IMR-90 (cell line): ENCODE measurements at places on chromosomes 7 and 10. TPM values are rescaled to one million over a fixed set of nuclear protein-coding genes. Genes with fewer than 3 reads are reported as not detected.
A peak's percentile ranks its signal among the peaks of the same experiment; 100 is the strongest.

DNA sequence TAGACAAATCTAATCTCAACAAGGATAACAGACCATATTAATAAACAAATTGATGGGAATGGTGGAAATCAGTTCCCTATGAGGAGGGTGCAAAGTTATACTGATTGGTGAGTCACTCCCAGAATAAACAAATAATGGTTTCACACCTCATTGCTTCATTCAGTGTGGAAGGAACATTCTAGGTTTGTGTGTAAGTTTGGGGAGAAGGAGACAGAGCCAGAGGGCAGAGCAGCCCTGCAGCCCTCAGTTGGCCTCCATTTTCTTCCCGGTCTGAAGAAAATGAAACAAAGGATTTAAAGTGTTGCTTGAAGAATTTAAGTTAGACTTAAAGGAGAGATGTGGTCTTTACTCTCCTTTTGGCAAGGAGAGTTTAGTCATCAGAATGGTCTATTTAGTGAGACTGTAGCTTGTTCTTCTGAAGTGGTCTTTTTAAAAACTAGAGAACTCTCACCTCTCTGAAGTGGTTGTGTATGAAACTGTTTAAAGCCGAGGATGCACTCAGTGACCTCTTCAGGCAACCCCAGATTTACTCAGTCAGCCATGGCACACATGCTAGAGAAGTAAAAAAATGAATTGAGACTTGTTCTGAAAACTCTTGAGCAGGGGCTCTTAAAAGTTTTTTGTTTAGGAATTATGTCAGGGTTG, 27.2 kb downstream of the IKZF1 start:
- no peak for DNase-seq

- no peak for DNase-seq
Observed at GRCh38 chr10:90635111-90635765, 222.6 kb downstream of the HTR7 start.

DNA sequence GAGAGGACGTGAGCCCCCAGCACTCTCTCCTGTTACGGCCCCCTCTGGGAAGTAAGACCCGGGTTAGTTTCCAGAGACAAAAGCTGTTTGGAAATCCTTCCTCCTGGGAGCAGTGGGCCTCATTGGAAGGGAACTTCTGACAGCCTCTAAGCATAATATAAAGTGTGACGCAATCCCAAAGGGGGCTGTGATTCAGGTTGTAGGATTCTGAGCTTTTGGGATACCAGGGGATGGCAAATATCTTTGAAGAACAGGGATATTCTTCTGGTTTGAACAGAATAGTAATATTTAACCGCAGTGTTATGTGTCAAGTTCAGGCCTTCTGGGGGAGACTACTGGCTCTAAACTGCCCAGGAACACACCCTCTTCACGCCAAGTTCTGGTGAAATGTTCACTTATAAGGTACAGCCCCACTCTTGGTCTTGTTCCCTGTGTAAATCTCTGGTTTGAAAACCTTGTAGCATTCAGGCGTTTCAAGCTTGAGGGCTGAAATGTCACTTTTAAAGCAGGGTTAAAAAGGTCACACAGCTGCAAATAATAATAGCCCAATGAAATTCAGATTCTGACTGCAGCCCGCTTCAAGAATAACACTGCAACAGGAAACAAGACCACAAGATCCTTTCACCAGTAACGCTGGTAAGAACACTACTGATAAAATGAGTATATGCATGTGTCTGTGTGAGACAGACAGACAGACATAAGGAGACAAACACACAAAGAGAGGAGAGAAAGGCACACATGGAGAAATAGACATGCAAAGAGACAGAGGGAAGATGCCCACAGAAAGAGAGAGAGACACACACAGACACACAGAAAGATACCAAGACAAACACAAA, 69.0 kb downstream of the CREB5 start:
- DNase-seq: peak; percentile 65

DNA sequence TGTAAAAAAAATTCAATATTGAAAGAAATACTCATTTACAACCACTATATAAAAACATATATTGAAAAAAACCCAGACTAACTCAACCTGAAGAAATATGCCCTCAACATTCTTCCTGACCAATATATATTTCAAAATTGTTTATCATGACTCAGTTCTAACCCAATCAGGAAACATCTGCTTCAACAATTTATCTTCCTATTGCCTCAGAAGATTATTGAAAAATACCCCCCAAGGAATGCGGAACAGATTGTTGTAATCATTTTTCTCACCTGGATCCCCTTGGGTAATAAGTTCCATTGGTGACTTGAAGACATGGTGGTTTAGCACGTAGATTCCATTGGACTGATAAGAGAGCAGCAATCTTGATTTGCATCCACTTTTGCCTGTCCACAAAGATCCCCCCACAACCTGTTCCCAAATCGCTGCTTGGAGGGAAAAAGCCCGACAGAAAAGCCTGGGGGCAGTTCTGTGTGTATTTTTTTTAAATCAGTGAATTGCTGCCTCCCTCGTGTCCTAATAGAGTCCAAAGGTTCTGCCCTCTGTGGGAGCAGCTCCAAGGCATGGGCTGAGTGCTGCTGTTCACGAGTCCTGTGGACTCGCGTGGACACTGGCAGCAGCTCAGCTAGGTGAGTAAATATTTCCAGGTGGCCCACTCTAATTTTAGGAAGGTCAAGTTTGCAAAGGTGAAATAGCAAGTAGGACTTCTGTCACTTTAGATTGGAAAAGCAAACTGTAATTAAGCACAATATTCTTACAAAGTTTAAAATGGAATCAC, 5.9 kb upstream of the INHBA start:
- peak; percentile 66 for DNase-seq

- DNase-seq: peak; percentile 5
Observed at GRCh38 chr7:114504586-114504985, 90.0 kb downstream of the FOXP2 start.

- peak; percentile 17 for DNase-seq
Observed at GRCh38 chr7:111650456-111650999, 88.2 kb upstream of the IMMP2L start.

DNA sequence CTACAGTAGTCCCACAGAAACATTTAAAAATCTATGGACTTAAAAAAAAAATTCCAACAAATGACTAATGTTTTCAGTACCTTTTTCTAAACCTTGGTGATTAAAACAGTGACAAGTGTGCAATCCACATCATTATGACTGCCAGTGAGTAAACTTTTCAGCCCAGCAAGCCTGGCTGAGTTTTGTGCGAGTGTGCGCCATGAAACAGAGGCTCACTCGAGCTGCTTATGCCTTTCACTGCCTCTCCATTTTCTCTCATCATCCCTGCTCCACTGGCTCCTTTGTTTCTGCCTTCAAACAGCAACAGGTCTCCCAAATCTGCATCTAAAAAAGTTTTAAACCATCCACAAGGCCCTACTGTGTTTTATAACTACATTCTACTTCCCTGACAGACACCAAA, 105.8 kb downstream of the USP6NL start:
- DNase-seq: no peak

GRCh38 chr10:86211691-86212390, 154.8 kb downstream of the GRID1 start:
- DNase-seq: no peak

DNA sequence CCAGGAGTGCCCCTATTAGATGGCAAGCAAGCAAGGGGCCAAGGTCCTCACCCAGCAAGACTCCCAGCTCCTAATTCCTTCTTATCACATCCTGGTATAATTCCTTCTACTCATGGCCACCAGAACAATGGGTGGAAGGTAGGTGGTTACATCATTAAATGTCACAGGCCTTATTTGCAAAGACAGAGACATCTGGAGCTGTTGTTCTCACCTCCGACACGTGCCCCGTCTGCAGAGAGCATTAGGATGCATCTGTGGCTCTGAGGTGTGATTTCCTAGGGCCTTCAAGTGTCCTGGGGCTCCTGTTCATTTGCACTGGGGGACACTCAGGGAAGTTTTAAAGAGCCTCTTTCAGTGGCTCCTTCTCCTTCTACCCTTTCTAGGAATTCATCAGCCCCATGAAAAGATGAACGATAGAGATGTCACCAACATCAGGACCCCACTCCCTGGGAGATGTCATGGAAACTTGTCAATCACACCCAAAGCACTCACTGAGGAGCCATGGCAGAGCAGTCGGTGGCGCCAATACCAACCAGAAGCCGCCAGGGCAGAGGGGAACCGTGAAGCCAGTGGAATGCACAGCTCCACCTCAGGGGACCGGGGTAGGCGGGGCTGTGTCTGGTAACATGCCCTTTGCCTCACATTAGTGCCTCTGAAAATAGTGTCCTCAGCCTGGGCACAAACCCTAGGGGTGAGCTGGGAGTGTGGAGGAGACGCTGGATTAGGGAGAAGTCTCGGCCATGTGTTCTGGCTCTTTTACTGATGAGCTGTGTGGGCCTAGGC, 2.9 kb upstream of the ATP6V0E2 start:
- DNase-seq: no peak

DNA sequence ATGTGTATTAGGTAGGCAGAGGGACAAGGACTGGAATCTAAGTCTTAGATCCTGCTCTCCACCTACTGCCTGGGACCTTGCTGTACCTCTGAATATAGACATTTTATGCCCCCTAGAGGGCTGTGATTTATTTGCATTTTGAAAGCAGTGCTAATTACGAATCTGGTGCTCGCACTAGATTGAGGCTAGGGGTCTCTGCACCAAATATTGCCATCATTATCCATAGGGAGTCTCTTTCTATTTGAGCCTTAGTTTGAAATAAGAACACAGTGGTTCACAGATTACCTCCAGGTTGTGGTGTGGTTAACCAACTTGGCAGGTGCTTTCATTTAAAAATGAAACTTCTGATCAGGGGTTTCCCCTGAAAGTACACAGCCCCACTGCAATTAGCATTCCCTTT, 41.8 kb downstream of the CNNM1 start:
- DNase-seq: peak; percentile 23

GRCh38 chr7:106357675-106358074, 72.9 kb upstream of the NAMPT start:
- DNase-seq: no peak

- DNase-seq: no peak
Observed at GRCh38 chr10:124287791-124288190, 130.9 kb downstream of the OAT start.

- peak; percentile 47 for DNase-seq
Observed at GRCh38 chr10:132392811-132393694, 3.9 kb upstream of the PWWP2B start.

The NKX1-2 gene
- not detected in 2 replicates for total RNA-seq

The CLRN3 gene
- total RNA-seq: not detected in 2 replicates

The C10orf53 gene
- not detected in 2 replicates for total RNA-seq

The CDC14C gene
- total RNA-seq: under 0.01 TPM in 2 replicates

The SPDYE16 gene
- not detected in 2 replicates for total RNA-seq

The HOXA11 gene
- total RNA-seq: not detected in 2 replicates

The CCL26 gene
- total RNA-seq: not detected in 2 replicates
